ENCODE measurements at places on chromosomes 5 and 9. TPM values are rescaled to one million over a fixed set of nuclear protein-coding genes. Genes with fewer than 3 reads are reported as not detected.

GRCh38 chr5:131393498-131393968, 129.7 kb downstream of the CDC42SE2 start:
- DNase-seq, result no peak

DNA sequence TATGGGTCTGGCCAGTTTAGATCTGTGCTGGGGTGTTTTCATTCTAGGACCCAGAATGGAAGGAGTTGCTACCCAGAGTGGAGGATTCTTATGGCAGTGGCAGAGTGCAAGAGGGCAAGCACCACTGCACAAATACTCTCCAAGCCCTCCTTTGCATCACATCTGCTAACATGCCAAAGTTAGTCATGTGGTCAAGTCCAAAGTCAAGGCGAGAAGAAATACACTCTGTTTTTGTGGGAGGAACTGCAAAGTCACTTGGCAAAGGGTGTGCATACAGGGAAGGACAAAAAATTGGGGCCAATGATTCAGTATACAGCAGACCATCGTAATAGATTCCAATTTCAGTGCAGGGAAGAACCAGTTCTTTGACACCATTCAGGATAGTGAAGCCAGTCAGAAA, 43.9 kb upstream of the HMGCS1 start:
- no peak for DNase-seq

GRCh38 chr9:127844821-127845359, 9.6 kb downstream of the ENG start:
- peak; percentile 40 for DNase-seq

- DNase-seq, result no peak
Measured at GRCh38 chr9:16139774-16140173, 586.9 kb downstream of the CCDC171 start.

DNA sequence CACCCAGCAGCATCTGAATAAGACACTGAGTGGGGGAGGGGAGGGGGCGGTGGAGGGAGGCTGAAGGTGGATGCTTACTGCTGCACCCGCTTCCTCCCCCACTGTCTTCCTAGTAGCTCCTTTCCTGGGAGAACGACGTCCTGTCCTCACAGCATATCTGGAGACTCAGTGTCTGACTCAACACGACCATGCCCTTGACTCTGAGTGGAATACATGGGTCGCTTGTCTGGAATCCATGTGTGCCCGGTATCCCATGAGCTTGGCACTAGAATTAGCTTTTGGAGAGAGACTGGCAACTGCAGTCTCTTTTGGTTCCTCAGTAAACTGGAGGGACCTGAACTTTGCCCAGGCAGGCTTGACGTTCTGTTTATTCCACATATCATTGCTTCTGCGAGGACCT, 125.4 kb upstream of the FAM120A start:
- no peak for DNase-seq

DNA sequence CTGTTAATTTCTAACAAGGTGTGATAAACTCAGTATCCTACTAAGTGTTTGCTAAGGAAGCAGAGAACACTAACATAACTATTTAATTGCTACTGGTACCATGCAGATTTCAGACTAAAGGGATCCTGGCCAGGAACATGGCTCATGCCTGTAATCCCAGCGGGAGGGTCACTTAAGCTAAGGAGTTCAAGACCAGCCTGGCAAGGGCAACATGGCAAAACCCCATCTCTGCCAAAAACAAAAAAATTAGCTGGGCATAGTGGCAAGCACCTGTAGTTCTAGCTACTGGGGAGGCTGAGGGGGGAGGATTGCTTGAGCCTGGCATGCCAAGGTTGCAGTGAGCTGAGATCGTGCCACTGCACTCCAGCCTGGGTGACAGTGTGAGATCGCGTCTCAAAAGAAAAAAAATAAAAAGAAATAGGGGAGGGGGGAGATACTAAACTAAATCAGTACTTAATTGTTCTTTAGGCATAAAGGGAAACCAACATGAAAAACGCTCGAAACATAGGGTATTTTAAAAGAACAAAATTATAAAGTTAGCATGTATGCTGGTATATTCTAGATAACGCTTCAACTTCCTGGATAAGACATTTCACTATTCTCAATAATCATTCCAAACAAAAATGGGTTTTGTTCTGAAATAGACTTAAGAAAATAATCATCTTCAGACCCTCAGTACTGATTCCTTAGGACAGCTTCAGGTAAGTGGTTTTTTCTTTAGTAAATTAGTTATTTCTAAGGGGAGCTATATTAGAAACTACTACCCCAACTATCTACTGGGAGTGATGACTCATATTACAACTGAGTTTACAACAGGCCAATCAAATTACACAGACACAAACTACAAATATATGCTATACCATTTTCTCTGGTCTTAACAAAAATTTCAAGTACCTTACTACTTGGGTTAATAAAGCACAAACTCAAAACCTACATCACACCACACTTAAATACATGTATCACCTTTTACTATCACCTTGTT, 3.5 kb downstream of the PANK3 start:
- no peak for DNase-seq

DNA sequence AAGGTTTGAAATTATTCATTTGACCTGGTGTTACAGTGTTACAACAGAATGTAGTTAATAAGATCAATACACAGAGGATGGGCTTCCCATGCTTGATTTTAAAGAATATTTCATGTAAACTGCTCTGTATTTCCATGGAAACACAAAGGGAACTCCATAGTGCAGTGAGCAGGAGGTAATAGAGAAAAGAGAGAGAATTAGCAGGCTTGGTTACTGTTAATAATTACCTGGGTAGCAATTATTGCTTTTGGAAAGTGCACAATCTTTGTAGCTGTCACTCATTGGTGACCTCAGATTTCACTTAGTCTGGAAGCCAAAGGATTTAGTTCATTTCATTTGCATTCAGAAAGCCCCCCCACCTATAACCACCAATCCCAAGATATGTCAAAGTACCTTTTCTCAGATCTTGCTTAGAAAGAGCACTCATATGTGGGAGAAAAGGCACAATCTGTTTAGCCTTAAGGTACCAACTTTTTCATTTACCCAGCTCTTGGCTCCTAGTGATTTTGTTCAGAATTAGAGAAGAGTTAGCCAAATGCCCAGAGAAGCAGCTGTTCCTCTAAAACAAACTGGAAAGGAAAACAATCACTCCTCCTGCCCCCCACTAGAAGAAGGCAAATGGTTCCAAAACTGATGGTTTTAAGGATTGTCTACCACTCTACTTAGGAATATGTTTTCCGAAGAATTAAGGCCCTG, 234.5 kb upstream of the SLC24A2 start:
- DNase-seq, result no peak

- DNase-seq, result no peak
Measured at GRCh38 chr5:9057406-9058000, 488.4 kb downstream of the SEMA5A start.

GRCh38 chr5:53406630-53407316, 73.7 kb upstream of the FST start:
- no peak for DNase-seq

DNA sequence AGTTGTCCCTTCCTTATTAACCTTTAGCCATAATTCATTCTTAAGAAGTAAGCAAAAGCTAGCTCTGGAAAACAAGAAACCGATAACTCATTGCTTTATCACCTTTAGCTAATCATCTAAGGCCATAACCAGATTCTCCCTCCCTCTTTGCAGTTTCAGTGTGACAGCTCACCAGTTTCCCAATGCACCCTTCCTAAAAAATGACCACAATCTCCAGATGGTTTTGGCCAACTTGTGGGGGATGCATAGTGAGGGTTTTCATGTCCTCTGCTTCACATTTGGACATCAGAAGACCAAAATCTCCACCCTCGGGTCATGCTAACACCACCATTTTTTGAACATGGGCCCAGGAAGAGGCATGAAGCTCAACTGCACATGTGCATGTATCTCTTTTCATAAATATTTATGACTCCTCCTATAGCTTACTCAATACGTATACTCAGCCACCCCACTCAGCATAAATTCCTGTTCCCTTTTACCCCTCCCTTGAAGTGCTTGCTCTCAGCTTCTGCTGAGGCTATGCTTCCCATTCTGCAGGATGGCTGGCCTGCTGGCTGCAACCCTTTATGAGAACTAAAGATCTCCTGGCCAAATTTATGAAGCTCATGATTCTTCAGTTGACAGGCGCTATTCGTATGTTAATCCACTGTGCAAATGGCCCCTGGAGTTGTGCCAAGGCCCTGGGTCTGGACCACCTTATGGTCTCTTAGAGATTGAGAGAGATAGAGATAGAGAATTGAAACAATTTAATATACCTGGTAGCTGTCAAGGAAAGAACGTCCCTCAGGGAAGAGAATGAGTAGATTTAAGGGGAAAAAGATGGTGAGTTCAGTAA, 14.8 kb downstream of the PPP3R2 start:
- DNase-seq, result no peak

DNA sequence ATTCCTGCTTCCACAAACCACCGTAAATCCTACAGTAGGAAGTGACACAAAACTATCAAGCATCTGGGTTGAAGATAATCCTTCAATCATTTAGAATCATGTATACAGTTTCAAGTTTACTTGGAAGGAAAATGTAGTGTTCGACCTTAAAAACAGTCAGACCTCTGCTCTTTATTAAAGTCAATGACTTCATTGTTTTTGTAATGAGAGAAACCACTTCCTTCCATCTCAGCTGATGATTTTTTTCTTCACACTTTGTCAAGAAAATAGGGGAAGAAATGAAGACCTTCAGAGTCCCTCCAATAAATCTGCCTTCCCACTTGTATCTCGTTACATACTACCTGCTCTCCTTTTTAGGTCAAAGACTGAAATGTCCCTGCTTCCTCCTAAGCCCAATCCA, 30.1 kb downstream of the TUSC1 start:
- DNase-seq, result no peak

EQTN gene
- 1.4 TPM for total RNA-seq

SUSD3 gene
- 13.2 TPM for total RNA-seq

PCYOX1L gene
- total RNA-seq, result 19.2 TPM

GRXCR2 gene
- total RNA-seq, result not detected

SLC36A3 gene
- not detected for total RNA-seq

CCL27 gene
- 1.0 TPM for total RNA-seq

Data from WTC11 (cell line).